ENCODE measurements at places on chromosomes 3 and 15. TPM values are rescaled to one million over a fixed set of nuclear protein-coding genes. Genes with fewer than 3 reads are reported as not detected.

DNA sequence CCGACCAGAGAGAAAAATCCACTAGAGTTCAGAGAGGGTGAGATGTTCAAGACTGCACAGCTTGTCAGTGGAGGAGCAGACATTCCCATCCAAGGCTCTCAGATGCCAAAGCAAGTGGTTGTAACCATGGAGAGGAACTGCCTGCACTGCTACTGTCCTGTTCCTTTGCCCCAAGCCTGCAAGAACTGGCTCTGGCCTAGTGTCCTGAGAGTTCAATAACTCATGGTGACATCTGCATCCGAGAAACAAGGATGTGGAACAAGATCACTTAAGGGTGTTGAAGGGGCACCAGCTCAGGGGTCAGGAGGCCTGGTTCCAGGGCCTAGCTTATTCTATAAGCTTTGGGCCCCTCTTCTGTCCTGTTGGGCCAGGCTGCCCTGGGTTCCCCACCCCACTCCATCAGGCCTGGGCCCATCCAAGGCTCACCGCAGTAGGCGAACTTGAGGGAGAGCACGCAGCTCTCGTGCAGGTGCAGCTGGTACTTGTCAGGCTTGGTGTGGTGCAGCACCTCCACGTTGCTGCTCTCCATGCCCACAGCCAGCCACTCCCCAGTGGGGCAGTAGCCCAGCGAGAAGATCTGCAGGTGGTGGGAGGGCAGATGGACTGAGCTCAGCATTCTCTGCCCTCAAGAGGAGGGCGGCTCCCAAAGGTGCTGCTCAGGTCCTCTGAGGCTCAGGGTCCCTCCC, 45.6 kb downstream of the TLE3 start:
- H3K4me3 ChIP-seq, result no peak overlapping the region
- peaks cover 54% of the 10 kb centered on the region for H3K36me3 ChIP-seq
- H3K4me1 ChIP-seq, result peaks cover 3% of the 10 kb centered on the region

Gene WWTR1
- 19.2 TPM for total RNA-seq

- DNase-seq, result no peak
- H3K27me3 ChIP-seq, result no peaks in the 10 kb centered on the region
- H3K36me3 ChIP-seq, result no peaks in the 10 kb centered on the region
- H3K4me3 ChIP-seq, result no peak overlapping the region
- no peak overlapping the region for H3K27ac ChIP-seq
Measured at GRCh38 chr15:100780208-100780800, 99.3 kb upstream of the ALDH1A3 start.

Gene IL16
- 0.09 TPM for total RNA-seq

GRCh38 chr3:172814738-172815137, 64.2 kb downstream of the ECT2 start:
- no peak overlapping the region for H3K4me3 ChIP-seq
- H3K27me3 ChIP-seq, result no peaks in the 10 kb centered on the region
- H3K36me3 ChIP-seq, result peaks cover 9% of the 10 kb centered on the region
- H3K27ac ChIP-seq, result no peak overlapping the region
- no peak for DNase-seq
- H3K4me1 ChIP-seq, result no peaks in the 10 kb centered on the region

DNA sequence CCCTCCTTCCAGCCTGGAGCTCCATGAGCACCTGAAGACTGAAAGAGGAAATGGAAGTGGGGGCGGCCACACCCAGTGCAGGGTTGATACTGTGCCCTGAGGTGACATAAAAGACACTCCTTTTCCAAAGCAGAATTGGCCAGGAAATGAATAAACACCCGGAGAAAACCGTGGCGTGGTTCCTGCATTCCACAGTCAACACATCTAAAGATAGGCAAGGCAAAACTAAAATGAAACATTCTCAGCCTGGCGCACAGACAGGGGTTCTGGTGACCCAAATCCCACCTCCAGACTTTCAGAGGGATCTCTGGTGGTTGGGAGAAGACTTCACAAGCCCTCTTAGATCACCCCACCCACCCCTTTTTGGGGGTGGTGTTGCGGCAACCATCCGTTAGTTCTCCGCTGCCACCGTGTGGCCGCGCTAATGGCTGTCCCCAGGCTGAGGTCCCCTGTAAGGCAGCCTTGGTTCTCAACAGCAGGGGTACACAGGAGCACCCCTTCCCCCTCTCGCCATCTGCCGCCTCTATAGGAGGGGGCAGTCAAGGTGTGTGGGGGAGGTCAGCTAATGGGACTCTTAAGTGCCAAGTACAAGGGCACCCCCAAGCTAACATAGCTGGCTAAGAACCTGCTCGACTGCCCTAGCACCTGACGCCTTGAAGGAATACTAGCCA, 2.5 kb upstream of the MST1R start:
- H3K36me3 ChIP-seq, result no peaks in the 10 kb centered on the region
- H3K27me3 ChIP-seq, result peaks cover 18% of the 10 kb centered on the region
- DNase-seq, result peak; percentile 77
- no peak overlapping the region for H3K4me3 ChIP-seq

Gene COLQ
- 1.9 TPM for total RNA-seq

DNA sequence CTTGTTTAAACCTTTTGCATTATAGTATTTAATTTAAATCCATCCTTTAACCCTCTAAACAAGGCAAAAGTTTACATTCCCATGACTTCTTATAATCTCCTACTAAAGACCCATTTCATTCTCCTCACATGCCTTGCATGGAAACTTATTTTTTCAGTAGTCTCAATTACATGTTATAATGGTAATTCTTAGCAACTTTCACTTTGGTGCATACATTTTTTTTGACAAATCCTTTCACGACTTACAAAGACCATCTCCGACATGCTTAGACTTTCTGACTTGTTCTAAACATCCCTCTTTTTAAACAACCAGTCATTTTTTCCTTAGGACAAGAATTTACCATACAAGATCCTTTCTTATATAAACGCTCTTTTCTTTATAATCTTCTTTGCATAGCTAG, 615.4 kb upstream of the GBE1 start:
- DNase-seq, result no peak
- peaks cover 2% of the 10 kb centered on the region for H3K36me3 ChIP-seq
- no peak overlapping the region for H3K27ac ChIP-seq
- no peaks in the 10 kb centered on the region for H3K4me1 ChIP-seq

Gene CCR3
- total RNA-seq, result not detected

- no peak overlapping the region for H3K27ac ChIP-seq
- H3K4me3 ChIP-seq, result no peak overlapping the region
- peaks cover 9% of the 10 kb centered on the region for H3K4me1 ChIP-seq
- H3K27me3 ChIP-seq, result no peaks in the 10 kb centered on the region
Measured at GRCh38 chr15:68618394-68618793, 39.6 kb downstream of the CORO2B start.

- no peak overlapping the region for H3K4me3 ChIP-seq
- no peak overlapping the region for H3K27ac ChIP-seq
- H3K36me3 ChIP-seq, result no peaks in the 10 kb centered on the region
Measured at GRCh38 chr3:58246148-58247047, 8.8 kb downstream of the ABHD6 start.

GRCh38 chr3:150079029-150079739, 108.5 kb upstream of the PFN2 start:
- H3K36me3 ChIP-seq, result no peaks in the 10 kb centered on the region
- H3K27ac ChIP-seq, result no peak overlapping the region
- H3K4me1 ChIP-seq, result no peaks in the 10 kb centered on the region
- no peak overlapping the region for H3K4me3 ChIP-seq

- no peak for DNase-seq
- no peaks in the 10 kb centered on the region for H3K27me3 ChIP-seq
- no peak overlapping the region for H3K4me3 ChIP-seq
- H3K27ac ChIP-seq, result no peak overlapping the region
Measured at GRCh38 chr3:156776871-156777270, 49.3 kb upstream of the LEKR1 start.

DNA sequence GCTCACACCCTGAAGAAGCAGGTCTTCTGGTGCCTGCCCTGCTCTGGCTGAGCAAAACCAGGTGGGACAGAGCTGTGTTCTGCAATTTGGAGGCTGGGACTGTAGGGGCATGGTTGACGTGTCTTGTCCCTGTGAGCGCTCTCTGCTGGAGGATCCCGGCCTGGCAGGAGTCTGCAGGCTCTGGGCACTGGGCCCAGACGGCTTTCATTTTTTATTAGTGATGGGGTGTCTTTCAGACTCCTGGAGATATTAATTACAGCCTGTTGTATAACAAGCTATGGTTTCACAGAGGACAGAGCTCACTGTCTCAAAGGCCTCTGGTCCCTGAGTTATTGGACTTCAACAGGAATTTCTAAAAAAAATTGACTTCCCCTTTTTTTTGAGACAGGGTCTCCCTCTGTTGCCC, 29.5 kb upstream of the ZNF710 start:
- H3K27me3 ChIP-seq, result no peaks in the 10 kb centered on the region
- no peaks in the 10 kb centered on the region for H3K36me3 ChIP-seq
- peak; percentile 49 for DNase-seq
- H3K4me3 ChIP-seq, result no peak overlapping the region

- no peak overlapping the region for H3K4me3 ChIP-seq
- no peaks in the 10 kb centered on the region for H3K27me3 ChIP-seq
- H3K27ac ChIP-seq, result no peak overlapping the region
- 0 out of 2 replicates have a peak, but pooled peaks cover 2% of the 10 kb centered on the region for H3K4me1 ChIP-seq
- DNase-seq, result no peak
Measured at GRCh38 chr3:45869638-45870037, 16.7 kb upstream of the CCR9 start.

- H3K27me3 ChIP-seq, result no peaks in the 10 kb centered on the region
- H3K4me3 ChIP-seq, result no peak overlapping the region
- no peak overlapping the region for H3K27ac ChIP-seq
- no peaks in the 10 kb centered on the region for H3K36me3 ChIP-seq
Measured at GRCh38 chr15:51758645-51759044, 7.2 kb downstream of the TMOD2 start.

- peaks cover 20% of the 10 kb centered on the region for H3K4me1 ChIP-seq
- DNase-seq, result no peak
- peaks cover 2% of the 10 kb centered on the region for H3K27me3 ChIP-seq
- H3K36me3 ChIP-seq, result no peaks in the 10 kb centered on the region
- no peak overlapping the region for H3K27ac ChIP-seq
Measured at GRCh38 chr15:40336744-40337122, 4.0 kb downstream of the CCDC9B start.

DNA sequence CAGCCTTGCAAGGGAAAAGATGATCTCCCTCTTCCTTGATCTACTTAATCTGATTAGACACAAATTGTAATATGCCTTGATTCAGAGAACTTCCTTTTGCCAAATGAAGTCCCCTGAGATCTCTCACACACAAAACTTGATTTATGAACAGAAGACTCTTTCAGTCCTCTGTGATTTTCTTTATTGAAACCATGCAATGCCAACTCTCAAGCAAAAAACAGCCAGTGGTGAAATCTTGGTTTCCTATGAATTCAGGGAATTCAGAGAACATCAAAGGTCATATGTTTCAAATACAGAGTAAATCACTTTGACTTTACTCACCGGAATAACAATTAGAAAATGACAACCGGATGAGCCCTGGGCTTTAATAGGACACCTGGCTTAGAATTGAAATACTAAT, 211.7 kb downstream of the ABHD5 start:
- no peak overlapping the region for H3K4me3 ChIP-seq
- no peak overlapping the region for H3K27ac ChIP-seq
- DNase-seq, result no peak
- H3K4me1 ChIP-seq, result no peaks in the 10 kb centered on the region

- no peak overlapping the region for H3K27ac ChIP-seq
- no peak overlapping the region for H3K4me3 ChIP-seq
- no peak for DNase-seq
Measured at GRCh38 chr15:74156678-74157411, 16.7 kb upstream of the ISLR start.

GRCh38 chr15:83565138-83565537, 88.8 kb upstream of the ADAMTSL3 start:
- H3K36me3 ChIP-seq, result no peaks in the 10 kb centered on the region
- DNase-seq, result no peak
- no peaks in the 10 kb centered on the region for H3K27me3 ChIP-seq
- no peak overlapping the region for H3K27ac ChIP-seq
- no peaks in the 10 kb centered on the region for H3K4me1 ChIP-seq
- H3K4me3 ChIP-seq, result no peak overlapping the region

- no peak for DNase-seq
- H3K36me3 ChIP-seq, result no peaks in the 10 kb centered on the region
- H3K27me3 ChIP-seq, result no peaks in the 10 kb centered on the region
- no peak overlapping the region for H3K27ac ChIP-seq
Measured at GRCh38 chr3:60250810-60251209, 1000.4 kb downstream of the FHIT start.

- no peak overlapping the region for H3K27ac ChIP-seq
- H3K27me3 ChIP-seq, result peaks cover 6% of the 10 kb centered on the region
- DNase-seq, result no peak
- peaks cover 8% of the 10 kb centered on the region for H3K4me1 ChIP-seq
Measured at GRCh38 chr3:116256843-116257485, 188.3 kb downstream of the LSAMP start.

Gene GOLGA8Q
- not detected for total RNA-seq

Gene MASP1
- 3.2 TPM for total RNA-seq

Gene MCCC1
- total RNA-seq, result 21.5 TPM

DNA sequence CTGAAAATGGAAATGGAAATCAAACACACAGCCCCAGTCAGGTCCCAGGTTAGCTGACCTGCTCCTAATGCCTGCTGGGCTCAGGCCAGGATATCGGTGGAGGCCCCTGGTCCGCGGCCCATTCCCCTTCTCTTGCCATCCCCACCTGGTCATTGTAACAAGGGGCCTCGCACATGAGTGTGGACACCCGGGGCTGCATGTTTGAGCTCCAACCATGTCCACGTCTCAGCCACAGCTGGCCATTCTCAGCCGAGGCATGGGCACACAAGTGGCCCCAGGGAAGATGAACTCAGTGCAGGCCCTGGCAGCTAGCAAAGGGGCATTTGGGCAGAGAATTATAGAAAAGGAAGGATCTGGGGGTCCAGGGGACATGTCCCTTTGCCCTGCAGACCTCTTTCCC, 41.7 kb downstream of the FAM174B start:
- DNase-seq, result no peak
- H3K27me3 ChIP-seq, result no peaks in the 10 kb centered on the region
- H3K27ac ChIP-seq, result no peak overlapping the region
- no peaks in the 10 kb centered on the region for H3K36me3 ChIP-seq

- DNase-seq, result no peak
- no peak overlapping the region for H3K27ac ChIP-seq
- H3K4me3 ChIP-seq, result no peak overlapping the region
- H3K27me3 ChIP-seq, result no peaks in the 10 kb centered on the region
- peaks cover 22% of the 10 kb centered on the region for H3K4me1 ChIP-seq
- no peaks in the 10 kb centered on the region for H3K36me3 ChIP-seq
Measured at GRCh38 chr3:141389703-141390102, 21.4 kb downstream of the ZBTB38 start.

Gene KLHL40
- not detected for total RNA-seq

- no peaks in the 10 kb centered on the region for H3K27me3 ChIP-seq
- H3K4me1 ChIP-seq, result no peaks in the 10 kb centered on the region
- no peak overlapping the region for H3K27ac ChIP-seq
- H3K36me3 ChIP-seq, result no peaks in the 10 kb centered on the region
Measured at GRCh38 chr3:168865022-168865551, 769.4 kb upstream of the GOLIM4 start.

Gene DLEC1
- total RNA-seq, result 0.76 TPM

Gene PSTPIP1
- 0.63 TPM for total RNA-seq

Gene MYZAP
- total RNA-seq, result 0.94 TPM

Gene CHMP2B
- 56.5 TPM for total RNA-seq

Gene ZNF385D
- total RNA-seq, result 11.2 TPM

DNA sequence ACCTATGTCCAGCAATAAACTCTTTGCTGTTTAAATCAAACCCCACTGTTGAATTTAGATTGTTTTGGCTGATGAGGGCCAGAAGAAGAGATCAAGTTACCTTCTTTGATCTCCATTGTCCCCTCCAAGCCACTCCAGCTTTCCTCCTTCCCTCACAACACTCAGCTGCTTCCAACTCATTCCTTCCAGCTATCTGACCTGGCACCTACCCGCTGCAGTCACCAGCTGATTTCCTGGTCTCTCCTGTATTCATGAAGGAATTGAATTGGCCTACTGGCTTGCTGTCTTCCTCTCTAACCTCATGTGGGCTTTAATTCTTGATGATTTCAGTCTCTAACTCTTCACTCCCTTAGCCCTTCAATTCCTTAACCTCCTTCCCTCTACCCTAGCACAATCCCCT, 40.8 kb upstream of the ABHD17C start:
- no peaks in the 10 kb centered on the region for H3K4me1 ChIP-seq
- no peaks in the 10 kb centered on the region for H3K36me3 ChIP-seq
- no peak overlapping the region for H3K27ac ChIP-seq
- no peak for DNase-seq
- no peak overlapping the region for H3K4me3 ChIP-seq
